ENCODE measurements at places on chromosomes 12 and 14. TPM values are rescaled to one million over a fixed set of nuclear protein-coding genes. Genes with fewer than 3 reads are reported as not detected.

The GYS2 gene
- total RNA-seq, result not detected

The TEAD4 gene
- total RNA-seq, result 45.7 TPM

The LIN7A gene
- total RNA-seq, result 0.14 TPM

The CD4 gene
- not detected for total RNA-seq

The SLC6A12 gene
- 0.72 TPM for total RNA-seq

The OR6C76 gene
- total RNA-seq, result not detected

The CLEC2A gene
- total RNA-seq, result not detected

The ARMH4 gene
- 0.49 TPM for total RNA-seq

The PRH1 gene
- 2.8 TPM for total RNA-seq

The CCDC196 gene
- total RNA-seq, result not detected

The CEBPE gene
- total RNA-seq, result not detected

The TMEM117 gene
- 1.6 TPM for total RNA-seq

The CAPZA3 gene
- total RNA-seq, result not detected

The RILPL2 gene
- total RNA-seq, result 1.8 TPM

The SVOP gene
- not detected for total RNA-seq

The GALNT8 gene
- not detected for total RNA-seq

The HHIPL1 gene
- 0.16 TPM for total RNA-seq

The USP44 gene
- 0.07 TPM for total RNA-seq

The TAS2R20 gene
- total RNA-seq, result not detected

The TAS2R42 gene
- not detected for total RNA-seq

The GARIN6 gene
- not detected for total RNA-seq

The ACRBP gene
- 0.24 TPM for total RNA-seq

The IFI27 gene
- 2.4 TPM for total RNA-seq

The SLC25A21 gene
- 1.0 TPM for total RNA-seq

The SOS2 gene
- 7.4 TPM for total RNA-seq

The TRMT5 gene
- 15.3 TPM for total RNA-seq

The EXOC3L4 gene
- 0.82 TPM for total RNA-seq

The REM2 gene
- total RNA-seq, result 0.36 TPM

The RNASE1 gene
- total RNA-seq, result 0.17 TPM

The TSPAN11 gene
- 0.20 TPM for total RNA-seq

The VASH1 gene
- 3.3 TPM for total RNA-seq

The PPP1R36 gene
- total RNA-seq, result 0.29 TPM

The BDKRB1 gene
- total RNA-seq, result 0.38 TPM

The SLCO1A2 gene
- 0.29 TPM for total RNA-seq
